ENCODE measurements at places on chromosomes 12 and 14. TPM values are rescaled to one million over a fixed set of nuclear protein-coding genes. Genes with fewer than 3 reads are reported as not detected.

Gene TMEM119
- not detected for total RNA-seq

DNA sequence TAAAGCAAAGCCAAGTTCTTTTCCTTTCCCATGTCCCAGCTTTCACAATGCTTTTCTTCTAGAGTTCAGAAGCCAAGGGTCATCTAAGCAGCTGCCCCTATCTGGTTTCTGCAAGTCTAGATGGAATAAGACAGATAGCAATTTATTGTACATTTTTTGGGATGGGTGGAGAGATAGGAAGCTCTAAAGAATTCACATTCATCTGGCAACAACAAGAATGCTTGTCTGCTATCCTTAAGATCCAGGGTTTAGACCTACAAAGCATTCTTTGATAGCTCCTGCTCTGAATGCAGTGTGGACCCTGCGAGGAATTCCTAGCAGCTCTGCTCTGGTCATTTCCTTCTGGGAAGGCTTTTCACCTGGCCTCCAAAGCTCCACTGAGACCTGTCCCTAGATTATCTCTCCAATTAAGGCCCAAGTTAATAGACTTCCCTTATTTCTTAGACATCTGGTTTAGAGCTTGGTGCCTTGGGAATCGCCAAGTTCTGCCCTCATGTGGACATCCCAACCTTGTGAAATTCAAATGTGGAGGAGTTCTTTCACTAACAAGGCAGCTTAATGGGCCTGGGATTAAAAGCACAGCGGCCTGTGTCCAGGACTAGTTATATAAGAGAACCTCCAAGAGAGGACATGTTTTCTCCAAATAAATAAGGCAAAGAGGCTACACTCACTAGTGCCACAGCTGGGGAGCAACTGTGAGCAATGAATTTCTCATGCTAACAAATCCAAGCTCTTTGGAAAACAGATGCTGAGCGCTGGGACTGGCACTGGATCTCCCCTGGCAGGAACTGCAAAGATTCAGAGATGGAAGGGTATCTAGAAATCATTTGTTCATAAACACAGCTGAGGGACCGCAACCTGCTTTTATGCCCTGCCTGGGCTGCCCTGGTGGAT is 384.5 kb upstream of the DDHD1 start:
- no peak for DNase-seq
- H3K27me3 ChIP-seq = no peaks in the 10 kb centered on the region
- H3K4me3 ChIP-seq = no peak overlapping the region
- H3K4me1 ChIP-seq = peaks cover under 1% of the 10 kb centered on the region
- H3K36me3 ChIP-seq = no peaks in the 10 kb centered on the region

Gene DGLUCY
- 93.7 TPM for total RNA-seq

GRCh38 chr14:64249363-64249762 is 44.8 kb downstream of the ESR2 start:
- H3K27ac ChIP-seq = no peak overlapping the region

GRCh38 chr14:32206552-32206951 is 3.5 kb upstream of the RNU6-8 start:
- no peak overlapping the region for H3K4me3 ChIP-seq
- no peak for DNase-seq
- H3K27ac ChIP-seq = no peak overlapping the region
- peaks cover 12% of the 10 kb centered on the region for H3K4me1 ChIP-seq

- no peaks in the 10 kb centered on the region for H3K36me3 ChIP-seq
- H3K4me3 ChIP-seq = no peak overlapping the region
- H3K27me3 ChIP-seq = no peaks in the 10 kb centered on the region
Observed at GRCh38 chr14:63478010-63478409, 65.2 kb downstream of the PPP2R5E start.

Gene CCND2
- 5.6 TPM for total RNA-seq

Gene KTN1
- 256 TPM for total RNA-seq

DNA sequence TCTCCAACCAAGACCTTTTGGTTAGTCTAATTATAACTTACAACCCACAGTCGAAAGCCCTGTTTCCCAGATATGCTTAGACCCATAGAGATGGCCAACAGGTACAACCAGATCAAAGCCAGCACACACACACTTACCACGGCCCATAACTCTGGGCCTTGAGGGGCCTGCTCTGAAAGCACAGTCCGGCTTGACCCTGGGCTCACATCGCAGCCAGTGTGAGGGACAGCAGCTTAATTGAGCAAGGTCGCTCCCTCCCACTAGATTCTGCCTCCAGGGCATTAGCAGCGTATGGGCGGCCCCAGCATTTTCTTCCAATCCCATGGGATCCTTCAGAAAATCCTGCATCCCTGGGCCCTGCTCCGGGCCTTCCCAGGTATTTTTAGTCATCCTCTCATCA is 157.4 kb upstream of the FKBP4 start:
- no peak overlapping the region for H3K27ac ChIP-seq
- H3K4me1 ChIP-seq = no peaks in the 10 kb centered on the region
- peaks cover 2% of the 10 kb centered on the region for H3K27me3 ChIP-seq
- no peak for DNase-seq
- no peaks in the 10 kb centered on the region for H3K36me3 ChIP-seq

Gene SPTB
- total RNA-seq = 329 TPM

DNA sequence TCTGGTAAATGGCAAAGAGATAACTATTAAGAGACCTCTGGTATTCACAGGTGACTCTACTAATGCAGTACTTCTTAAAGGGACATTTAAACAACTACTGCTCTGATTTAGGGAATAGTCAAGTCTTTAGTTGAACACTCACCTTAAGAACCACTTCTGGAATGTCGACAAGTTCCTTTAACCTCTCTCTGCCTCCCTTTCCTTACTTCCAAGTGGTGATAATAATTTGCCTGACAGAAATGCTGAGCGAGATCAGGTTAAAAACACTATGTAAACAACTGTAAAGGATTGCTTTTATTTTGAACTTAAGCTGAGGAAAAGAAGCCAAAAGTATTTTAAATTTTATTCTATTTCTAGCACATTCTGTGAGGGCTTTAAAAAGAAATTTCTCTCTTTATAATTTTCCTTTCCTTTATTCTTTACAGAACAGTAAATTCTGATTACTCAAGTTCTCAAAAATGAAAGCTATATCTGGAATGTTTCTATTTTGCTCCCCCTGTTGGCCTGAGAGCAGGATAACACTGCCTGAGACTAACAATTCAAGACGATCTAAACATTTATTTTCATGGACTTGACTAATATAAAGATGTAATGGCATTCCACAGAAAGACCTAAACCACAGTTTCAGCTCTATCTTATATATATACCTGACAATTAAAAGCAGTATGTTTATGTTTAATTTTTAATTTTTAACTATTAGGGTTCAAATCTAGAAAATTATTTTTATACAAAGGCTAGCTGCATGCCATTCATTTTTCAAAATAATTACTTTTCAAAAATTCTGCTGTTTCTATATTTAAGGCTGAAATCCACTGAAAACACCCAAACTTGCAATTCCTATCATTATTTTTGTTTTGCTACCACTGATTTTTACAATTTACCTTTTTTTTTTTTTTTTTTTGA is 29.2 kb downstream of the ZCCHC8 start:
- no peak overlapping the region for H3K4me3 ChIP-seq
- no peak for DNase-seq
- H3K36me3 ChIP-seq = peaks cover 42% of the 10 kb centered on the region
- peak overlapping the region; percentile 73 for H3K27ac ChIP-seq
- H3K4me1 ChIP-seq = peaks cover 5% of the 10 kb centered on the region

- H3K27me3 ChIP-seq = no peaks in the 10 kb centered on the region
- H3K36me3 ChIP-seq = peaks cover 17% of the 10 kb centered on the region
- peaks cover 59% of the 10 kb centered on the region for H3K4me1 ChIP-seq
- peak overlapping the region; percentile 67 for H3K4me3 ChIP-seq
- peak overlapping the region; percentile 90 for H3K27ac ChIP-seq
Observed at GRCh38 chr12:6555018-6555691, 687 bp downstream of the IFFO1 start.

DNA sequence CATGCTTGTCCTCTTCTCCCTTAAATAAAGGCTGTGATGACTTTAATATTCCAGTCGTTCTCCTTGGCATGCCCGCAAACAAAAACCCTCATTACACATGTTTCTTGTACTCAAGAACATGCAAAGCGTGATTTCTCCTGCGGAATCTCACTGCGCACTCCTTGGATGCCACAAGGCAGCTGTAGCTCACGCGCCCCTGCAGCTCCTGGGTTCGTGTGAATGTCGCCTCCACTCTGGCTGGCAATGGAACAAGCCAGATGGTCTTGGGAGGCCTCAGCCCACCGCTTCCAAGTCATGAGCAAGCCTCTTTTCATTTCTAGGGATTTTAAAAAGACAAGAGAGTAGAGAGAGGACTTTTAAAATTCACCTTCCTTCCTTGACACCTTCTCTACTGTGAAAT is 403.8 kb downstream of the PCNX1 start:
- H3K4me1 ChIP-seq = no peaks in the 10 kb centered on the region
- H3K27me3 ChIP-seq = no peaks in the 10 kb centered on the region
- no peak overlapping the region for H3K4me3 ChIP-seq
- H3K27ac ChIP-seq = no peak overlapping the region
- no peak for DNase-seq
- no peaks in the 10 kb centered on the region for H3K36me3 ChIP-seq

GRCh38 chr12:84698576-84699333 is 213.8 kb downstream of the SLC6A15 start:
- no peaks in the 10 kb centered on the region for H3K36me3 ChIP-seq
- no peak for DNase-seq
- H3K27ac ChIP-seq = no peak overlapping the region
- H3K4me1 ChIP-seq = no peaks in the 10 kb centered on the region
- no peaks in the 10 kb centered on the region for H3K27me3 ChIP-seq

Gene GPR65
- total RNA-seq = 0.20 TPM

- no peak for DNase-seq
- H3K27me3 ChIP-seq = no peaks in the 10 kb centered on the region
- H3K27ac ChIP-seq = no peak overlapping the region
- H3K36me3 ChIP-seq = no peaks in the 10 kb centered on the region
- H3K4me3 ChIP-seq = no peak overlapping the region
- no peaks in the 10 kb centered on the region for H3K4me1 ChIP-seq
Observed at GRCh38 chr12:14059548-14059947, 78.1 kb upstream of the GRIN2B start.

Gene HSPB8
- 582 TPM for total RNA-seq

DNA sequence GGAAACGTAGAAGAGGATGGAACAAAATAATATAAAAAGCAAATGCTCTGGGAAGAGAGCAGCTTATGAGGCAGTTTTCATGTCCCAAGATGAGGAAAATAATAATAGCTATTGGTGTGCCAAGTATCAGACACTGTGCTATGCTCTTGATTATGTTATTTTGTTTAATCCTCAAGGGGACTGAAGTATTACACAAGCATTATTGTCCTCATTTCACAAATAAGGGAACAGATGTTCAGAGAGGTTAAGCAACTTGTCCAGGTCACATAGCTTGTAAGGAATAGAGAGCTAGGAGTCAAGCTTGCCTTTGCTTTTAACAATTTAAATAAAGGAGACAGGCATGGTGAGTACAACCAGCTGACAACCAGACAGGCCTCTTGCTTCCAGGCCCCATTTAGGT is 26.9 kb upstream of the LTBP2 start:
- H3K27me3 ChIP-seq = no peaks in the 10 kb centered on the region
- H3K36me3 ChIP-seq = no peaks in the 10 kb centered on the region
- peak overlapping the region; percentile 41 for H3K27ac ChIP-seq
- no peak for DNase-seq
- no peak overlapping the region for H3K4me3 ChIP-seq

GRCh38 chr14:50113381-50114035 is 2.9 kb downstream of the VCPKMT start:
- H3K27ac ChIP-seq = no peak overlapping the region
- H3K4me1 ChIP-seq = peaks cover 14% of the 10 kb centered on the region
- peaks cover 55% of the 10 kb centered on the region for H3K36me3 ChIP-seq
- DNase-seq = no peak

GRCh38 chr14:90732718-90733117 is 83.5 kb downstream of the TTC7B start:
- DNase-seq = no peak
- no peaks in the 10 kb centered on the region for H3K36me3 ChIP-seq
- H3K27ac ChIP-seq = peak overlapping the region; percentile 77
- no peaks in the 10 kb centered on the region for H3K27me3 ChIP-seq
- H3K4me1 ChIP-seq = peaks cover 12% of the 10 kb centered on the region

DNA sequence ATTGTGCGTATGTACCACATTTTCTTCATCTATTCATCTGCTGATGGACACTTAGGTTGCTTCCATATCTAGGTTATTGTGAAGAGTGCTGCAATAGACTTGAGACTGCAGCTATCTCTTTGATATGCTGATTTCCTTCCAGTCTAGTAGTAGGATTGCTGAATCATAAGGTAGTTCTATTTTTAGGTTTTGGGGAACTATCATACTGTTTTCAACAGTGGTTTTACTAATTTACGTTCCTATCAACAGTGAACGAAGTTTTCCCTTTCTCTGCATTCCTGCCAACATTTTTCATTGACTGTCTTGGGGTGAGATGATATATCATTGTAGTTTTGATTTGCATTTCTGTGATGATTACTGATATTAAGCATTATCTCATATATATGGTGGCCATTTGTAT is 482.2 kb downstream of the SLC16A7 start:
- no peaks in the 10 kb centered on the region for H3K27me3 ChIP-seq
- DNase-seq = no peak
- H3K36me3 ChIP-seq = no peaks in the 10 kb centered on the region

Gene IFNG-AS1
- not detected for total RNA-seq

DNA sequence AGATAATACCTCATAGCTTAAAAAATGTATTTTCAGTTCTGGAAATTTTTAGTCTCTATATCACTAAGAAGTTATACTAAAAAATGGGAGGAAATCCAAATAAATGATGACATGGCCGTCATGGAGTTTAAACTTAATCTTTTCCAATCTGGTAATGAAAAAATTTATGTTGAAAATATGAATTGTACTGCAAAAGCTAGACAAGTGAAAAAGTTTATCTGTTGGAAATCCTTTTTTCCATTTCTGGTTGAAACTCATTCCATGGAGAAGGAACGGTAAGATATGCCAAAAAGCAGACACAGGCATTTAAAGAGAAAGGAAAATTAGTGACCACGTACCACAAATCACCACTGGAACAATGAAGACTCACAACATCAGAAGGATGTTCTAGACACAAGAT is 314.2 kb upstream of the PRICKLE1 start:
- H3K27ac ChIP-seq = peak overlapping the region; percentile 79
- no peaks in the 10 kb centered on the region for H3K36me3 ChIP-seq
- DNase-seq = no peak
- no peak overlapping the region for H3K4me3 ChIP-seq
- H3K4me1 ChIP-seq = peaks cover 25% of the 10 kb centered on the region

Gene RAB15
- 0.51 TPM for total RNA-seq

- peaks cover 91% of the 10 kb centered on the region for H3K4me1 ChIP-seq
- H3K27me3 ChIP-seq = no peaks in the 10 kb centered on the region
- H3K4me3 ChIP-seq = no peak overlapping the region
Observed at GRCh38 chr12:93426412-93426805, 15.3 kb downstream of the UBE2N start.

DNA sequence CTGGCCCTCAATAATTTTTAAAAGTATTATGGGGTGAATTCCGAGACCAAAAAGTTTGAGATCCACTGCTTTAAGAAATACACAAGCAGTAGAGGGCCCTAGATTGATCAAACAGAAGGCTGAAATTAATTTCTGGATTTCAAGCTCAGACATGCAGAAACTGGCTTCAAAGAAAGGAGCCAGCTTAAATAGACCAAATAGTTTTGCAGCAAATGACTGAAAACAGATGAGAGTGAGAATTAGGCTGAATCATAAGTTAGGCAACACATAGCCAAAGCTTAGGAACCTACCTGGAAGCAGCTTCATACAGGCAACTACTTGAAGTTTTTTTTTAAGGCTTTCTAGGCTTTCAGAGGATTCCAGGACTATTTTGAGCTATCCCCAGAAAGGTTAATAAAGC is 12.4 kb downstream of the ATF7 start:
- H3K27me3 ChIP-seq = no peaks in the 10 kb centered on the region
- H3K27ac ChIP-seq = no peak overlapping the region
- DNase-seq = no peak
- no peak overlapping the region for H3K4me3 ChIP-seq
- H3K36me3 ChIP-seq = no peaks in the 10 kb centered on the region

Gene AJUBA
- 0.46 TPM for total RNA-seq

GRCh38 chr12:80262346-80262745 is 163.0 kb downstream of the OTOGL start:
- H3K4me3 ChIP-seq = no peak overlapping the region
- no peak for DNase-seq
- no peak overlapping the region for H3K27ac ChIP-seq
- no peaks in the 10 kb centered on the region for H3K27me3 ChIP-seq
- H3K4me1 ChIP-seq = no peaks in the 10 kb centered on the region
